ENCODE measurements at places on chromosomes 2 and 18. TPM values are rescaled to one million over a fixed set of nuclear protein-coding genes. Genes with fewer than 3 reads are reported as not detected.

DNA sequence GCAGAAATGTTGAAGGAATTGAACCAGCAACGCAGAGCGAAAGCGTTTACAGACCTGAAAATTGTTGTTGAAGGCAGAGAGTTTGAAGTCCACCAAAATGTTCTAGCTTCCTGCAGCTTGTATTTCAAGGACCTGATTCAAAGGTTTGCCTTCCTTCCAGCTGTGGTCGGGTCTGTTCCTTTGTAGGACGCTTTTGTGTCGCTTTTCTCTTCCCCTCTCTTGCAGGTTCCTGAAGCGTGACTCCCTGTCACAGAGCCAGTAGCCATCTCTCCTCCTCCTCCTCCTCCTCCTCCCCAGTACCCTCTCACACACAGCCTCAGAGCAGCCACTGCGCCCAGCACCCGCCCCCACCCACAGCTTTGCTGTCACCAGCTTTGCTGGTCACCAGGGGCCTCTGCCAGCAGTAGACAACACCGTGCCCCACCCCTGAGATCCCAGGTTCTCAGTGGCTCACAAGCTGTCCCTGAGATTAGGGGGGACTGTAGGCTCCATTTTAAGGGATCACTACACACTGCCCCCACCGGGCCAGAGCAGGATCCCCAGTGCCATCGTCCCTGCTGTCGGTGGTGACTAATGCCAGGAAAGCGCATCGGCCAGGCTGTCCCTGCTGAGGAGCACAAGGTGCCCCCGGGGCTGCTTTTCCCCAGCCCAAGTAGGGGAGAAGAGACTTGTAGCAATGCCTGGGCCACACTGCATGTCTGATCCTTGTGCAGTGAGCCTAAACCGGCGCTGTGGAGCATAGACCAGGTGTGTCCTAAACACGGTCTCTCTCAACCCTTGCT is 242.3 kb downstream of the ATAD2B start:
- no peak for DNase-seq

Gene SMYD1
- 285 TPM for polyA plus RNA-seq

- DNase-seq = no peak
These were observed 79.6 kb downstream of the GORASP2 start for GRCh38 chr2:171008550-171009205.

Gene FAM110C
- 1.7 TPM for polyA plus RNA-seq

Gene MROH2A
- polyA plus RNA-seq = not detected

- no peak for DNase-seq
These were observed 1.5 kb upstream of the RESP18 start for GRCh38 chr2:219334076-219334475.

GRCh38 chr18:58927659-58928058 is 63.0 kb downstream of the ZNF532 start:
- no peak for DNase-seq

Gene ERBB4
- polyA plus RNA-seq = 12.2 TPM

- no peak for DNase-seq
These were observed 78.0 kb downstream of the LIPG start for GRCh38 chr18:49639643-49640391.

DNA sequence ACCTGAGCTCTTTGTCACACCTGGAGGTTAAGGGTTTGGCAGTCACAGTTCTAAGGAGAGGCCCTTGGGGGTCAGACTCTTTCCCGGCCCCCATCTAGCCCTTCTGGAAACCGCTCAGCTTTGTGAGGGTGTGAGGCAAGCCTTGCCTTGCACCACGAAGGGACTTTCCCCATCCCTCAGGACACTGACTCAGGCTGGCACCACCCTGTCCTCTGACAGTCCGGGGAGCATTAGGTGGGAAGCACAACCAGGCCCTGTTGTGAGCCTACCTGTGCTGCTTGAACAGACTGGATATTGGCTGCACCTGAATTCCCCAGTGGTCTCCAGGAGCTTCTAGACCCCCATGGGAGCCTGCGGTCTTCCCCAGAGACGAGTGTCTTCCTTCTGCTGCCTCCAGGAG is 47.0 kb upstream of the GBX2 start:
- no peak for DNase-seq

- no peak for DNase-seq
These were observed 3.8 kb downstream of the SIX2 start for GRCh38 chr2:45005261-45006002.

GRCh38 chr2:9310377-9310776 is 103.8 kb downstream of the ASAP2 start:
- peak; percentile 89 for DNase-seq

Gene STRADB
- 37.3 TPM for polyA plus RNA-seq

Gene SERPINB3
- not detected for polyA plus RNA-seq

Gene ARHGAP15
- 13.4 TPM for polyA plus RNA-seq

DNA sequence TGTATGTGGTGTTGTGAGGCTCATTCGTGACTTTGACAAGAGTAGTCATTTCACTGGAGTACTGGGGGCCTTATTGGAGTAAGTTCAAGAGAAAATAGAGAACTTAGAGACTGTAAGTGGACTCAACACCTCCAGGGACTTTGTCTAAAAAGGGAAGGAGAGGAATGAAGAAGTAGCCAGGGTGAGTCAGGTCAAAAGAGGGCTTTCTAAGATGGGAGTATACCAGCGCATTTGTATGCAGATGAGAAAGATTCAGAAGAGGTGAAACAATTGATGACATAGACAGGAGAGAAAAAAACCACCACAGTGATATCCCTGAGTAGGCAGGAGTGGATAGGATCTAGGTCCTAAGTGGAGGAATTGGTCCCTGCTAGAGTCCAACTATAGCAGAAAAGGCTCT is 246.8 kb downstream of the IKZF2 start:
- no peak for DNase-seq

Gene C2orf80
- not detected for polyA plus RNA-seq

DNA sequence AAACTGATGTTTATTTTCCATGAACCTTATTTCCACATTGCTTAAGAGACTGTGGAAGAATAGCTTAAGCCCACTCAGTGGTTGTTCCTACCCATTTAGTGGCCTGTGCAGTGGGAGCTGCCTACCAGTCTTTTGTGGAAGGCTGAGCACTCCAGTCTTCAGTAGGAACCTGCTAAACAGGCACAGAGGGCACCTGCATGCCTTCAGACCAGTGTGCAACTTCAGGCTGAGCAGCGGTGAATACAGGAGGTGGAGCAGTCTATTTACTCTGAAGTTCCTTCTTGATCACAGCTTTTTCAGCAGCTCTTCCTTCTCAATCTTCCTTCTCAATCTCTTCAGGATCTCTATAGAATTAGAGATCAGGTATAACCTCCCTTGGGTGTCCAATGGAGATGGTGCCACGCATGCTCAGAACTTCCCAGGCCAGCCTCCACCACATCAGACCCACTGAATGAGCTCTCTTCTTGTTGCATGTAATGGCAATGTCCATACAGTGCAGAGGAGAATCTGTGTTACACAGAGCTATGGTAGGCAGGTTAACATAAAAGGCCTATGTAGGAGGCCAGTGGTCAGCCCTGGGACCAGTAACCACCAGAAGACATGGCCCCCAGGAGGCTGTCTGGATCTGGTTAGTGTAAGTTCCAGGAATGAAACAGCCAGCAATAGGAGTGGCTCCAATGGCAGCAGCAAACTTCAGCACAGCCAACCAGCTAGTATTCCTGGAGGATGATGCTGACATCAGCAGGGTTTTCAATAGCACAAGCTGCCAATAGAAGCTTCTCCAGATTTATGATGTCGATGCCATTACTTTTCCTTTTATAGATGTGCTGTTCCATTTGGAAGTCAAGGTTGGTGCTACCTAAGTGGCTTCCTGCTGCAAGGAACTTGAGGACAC is 47.9 kb upstream of the MAT2A start:
- DNase-seq = no peak

GRCh38 chr18:22101731-22102130 is 67.7 kb upstream of the GATA6 start:
- no peak for DNase-seq

Gene SLC9A2
- 1.3 TPM for polyA plus RNA-seq

DNA sequence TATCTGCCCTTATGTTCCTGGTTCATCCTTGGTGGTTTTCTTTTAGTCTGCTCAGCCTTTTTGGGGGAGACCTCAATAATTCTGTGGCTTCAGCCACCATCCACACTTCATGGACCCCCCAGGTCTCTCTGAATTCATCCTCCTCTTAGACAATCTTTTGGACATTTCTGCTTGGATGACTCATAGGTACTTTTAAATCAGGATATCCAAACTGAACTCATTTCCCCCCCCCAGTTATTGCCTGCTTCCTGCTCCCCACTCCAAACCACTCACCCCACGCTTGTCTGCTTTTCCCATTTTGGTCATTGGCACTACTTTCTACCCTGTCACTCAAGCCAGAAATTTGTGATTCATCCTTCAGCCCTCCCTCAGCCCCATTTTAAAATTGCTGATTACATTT is 78.5 kb downstream of the TANC1 start:
- peak; percentile 44 for DNase-seq

DNA sequence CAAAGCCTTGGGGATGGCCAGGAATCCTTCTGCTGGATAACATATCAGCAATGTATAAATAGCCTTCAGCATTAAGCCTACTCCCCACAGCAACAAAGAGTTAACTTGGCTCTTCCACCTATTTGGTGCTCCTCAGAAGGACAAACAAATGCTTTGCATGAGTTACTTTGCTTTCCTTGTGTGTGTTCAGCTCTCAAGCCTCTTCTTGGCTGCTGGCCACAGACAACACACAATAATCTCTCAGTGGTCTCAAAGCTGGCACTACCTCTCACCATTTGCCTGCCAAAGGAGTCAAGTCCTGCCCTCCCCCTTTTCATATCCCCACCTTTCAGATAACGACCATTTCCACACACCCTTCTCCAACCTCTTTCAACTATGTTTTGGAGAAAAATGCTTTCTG is 17.5 kb downstream of the FTCDNL1 start:
- no peak for DNase-seq

GRCh38 chr18:49023938-49024803 is 73.4 kb upstream of the SMAD7 start:
- no peak for DNase-seq

- no peak for DNase-seq
These were observed 109.9 kb downstream of the ZNF236 start for GRCh38 chr18:76932026-76932819.

- DNase-seq = no peak
These were observed 315.3 kb downstream of the CLIP4 start for GRCh38 chr2:29430382-29431112.

Gene USP34
- 71.3 TPM for polyA plus RNA-seq

DNA sequence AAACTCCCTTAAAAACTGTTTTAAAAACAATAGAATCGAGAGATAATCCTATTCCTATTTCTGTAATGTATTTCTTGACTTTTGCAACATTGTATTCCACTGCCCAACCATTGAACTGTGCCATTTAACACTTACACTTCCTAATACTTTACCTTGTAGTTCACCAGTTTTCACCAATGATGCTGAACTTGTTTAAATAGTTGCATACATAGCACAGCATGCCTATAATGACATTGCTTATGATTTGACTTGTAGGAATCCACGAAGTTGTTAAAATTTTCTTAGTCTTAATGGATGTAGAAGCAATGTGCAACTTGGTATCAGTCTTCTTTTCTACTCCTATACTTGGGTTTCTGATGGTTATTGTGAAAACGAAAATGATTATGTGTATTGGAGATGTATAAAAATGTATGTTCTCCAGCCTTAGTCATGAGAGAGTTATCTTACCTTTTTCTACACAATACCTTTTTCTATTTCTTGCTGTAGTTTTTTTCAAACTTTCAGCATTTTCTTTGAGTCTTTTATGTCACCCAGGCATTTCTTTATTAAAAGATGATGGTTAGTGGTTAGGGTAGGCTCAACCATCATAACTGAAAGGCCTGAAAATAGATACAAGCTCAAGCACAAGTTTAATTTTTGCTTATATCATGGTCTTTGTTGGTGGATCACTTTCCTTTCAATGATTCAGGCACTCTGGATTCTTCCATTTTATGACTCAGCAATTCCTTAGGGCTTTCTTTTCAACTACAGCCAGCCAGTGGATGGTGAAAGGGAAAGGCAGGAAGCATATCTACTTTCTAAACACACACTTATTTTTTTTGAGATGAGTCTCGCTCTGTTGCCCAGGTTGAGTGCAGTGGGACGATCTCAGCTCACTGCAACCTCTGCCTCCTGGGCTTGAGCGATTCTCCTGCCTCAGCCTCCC is 9.4 kb downstream of the GPD2 start:
- peak; percentile 73 for DNase-seq

DNA sequence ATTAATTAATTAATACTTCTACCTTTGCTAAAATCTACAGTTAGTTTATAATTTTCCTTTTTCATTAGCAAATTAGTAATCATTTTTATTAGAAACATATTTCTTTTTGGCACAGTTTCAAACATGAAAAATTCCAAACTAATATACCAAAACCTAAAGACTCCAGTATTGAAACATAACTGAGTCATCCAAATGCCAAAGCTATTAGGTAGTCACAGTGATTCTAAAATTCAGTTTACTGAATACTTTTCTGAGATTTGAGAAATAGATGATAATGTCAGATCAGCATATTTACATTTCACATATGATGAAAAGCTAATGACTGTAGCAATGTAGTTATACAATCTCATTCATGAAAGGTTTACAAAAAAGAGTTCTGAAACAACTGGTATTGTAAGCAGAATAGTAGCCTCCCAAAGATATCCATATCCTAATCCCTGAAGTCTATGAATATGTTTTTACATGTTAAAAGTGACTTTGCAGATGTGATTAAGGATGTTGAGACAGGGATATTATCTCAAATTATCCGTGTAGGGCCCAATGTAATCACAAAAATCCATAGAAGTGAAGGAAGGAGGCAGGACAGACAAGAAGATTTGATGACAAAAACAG is 680.2 kb upstream of the CHAC2 start:
- DNase-seq = no peak

DNA sequence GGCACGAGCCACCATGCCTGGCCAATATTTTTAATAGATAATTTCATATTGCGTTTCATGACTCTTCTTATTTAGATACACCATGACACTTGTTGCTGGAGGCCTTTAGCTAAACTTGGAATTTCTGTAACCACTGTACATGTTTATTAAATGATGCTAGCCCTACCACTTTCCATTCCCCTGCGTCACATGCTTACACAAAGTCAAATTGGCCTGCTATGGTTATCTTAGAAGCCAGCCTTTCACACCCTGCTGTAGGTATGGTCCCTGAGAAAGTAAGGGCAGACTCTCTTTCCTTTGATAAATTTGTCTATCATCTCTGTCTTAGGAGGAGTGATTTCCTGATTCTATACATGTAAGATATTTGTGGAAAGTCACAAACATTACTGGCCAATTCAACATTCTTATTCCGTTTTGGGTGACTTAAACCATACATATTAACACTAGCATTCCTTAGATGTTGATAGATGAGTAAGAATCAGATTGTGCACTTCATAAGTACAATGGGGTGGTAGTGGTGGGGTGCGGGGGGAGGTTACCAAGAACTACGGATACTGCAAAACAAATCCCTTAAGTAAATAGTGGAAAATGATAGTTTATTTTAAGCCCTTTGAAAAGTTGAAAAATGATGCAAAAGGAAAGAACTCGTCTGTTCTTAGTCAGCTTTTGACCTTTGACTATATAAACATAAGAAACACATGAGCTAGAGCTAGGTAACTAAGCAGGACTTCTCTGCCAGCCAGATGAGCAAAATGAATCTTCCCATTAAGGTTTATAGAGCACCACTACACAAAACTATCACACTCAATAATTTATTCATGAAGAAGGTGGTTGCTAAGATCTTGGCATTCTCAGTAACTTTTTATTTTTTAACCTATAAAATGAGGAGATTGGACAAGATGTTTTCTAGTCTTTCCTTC is 7.9 kb upstream of the NDUFV2 start:
- no peak for DNase-seq
